ENCODE measurements at places on chromosomes 5 and 9.

- no peak for DNase-seq
Measured at GRCh38 chr9:133251773-133252172, 23.2 kb downstream of the ABO start.

GRCh38 chr9:115862021-115862420 is 291.6 kb upstream of the PAPPA start:
- no peak for DNase-seq

DNA sequence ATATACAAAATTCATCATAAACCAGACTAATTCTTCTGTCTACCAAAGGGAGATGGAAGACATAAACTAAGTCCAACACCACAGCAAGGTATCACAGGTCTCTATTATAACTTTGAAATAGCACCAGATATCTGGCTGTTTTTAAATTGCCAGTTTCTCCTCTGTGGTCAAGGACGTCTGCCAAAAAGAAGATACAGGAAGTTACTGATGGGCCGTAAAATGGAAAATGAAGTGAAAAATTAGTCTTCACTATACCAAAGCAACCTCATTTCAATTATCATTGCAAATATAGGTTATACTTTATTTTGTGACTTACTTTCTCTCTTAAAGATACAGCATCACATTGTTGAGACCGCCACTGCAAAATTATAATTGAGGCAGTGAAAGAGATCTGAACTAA is 225.5 kb downstream of the NDUFS4 start:
- DNase-seq = no peak

DNA sequence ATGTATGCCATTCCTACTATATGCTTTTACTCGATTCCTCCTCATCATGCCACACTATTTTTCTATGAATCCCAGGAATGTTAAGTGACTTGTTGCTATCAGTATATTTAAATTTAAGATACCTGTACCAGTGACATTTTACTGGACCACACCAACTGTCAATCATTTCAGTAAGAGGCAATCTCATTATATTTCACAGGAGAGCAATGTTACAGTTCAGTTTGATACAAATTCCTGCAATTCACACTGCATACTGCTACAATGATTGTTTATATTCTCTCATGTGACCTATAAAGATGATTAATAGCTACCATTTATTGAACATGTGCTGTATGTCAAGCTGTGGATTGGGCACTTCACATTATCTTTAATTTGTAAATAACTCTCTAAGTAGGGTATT is 30.0 kb downstream of the SPEF2 start:
- DNase-seq = no peak

- no peak for DNase-seq
Measured at GRCh38 chr9:126043681-126044080, 282.9 kb upstream of the MVB12B start.

- no peak for DNase-seq
Measured at GRCh38 chr9:134546246-134546731, 95.3 kb upstream of the COL5A1 start.

- no peak for DNase-seq
Measured at GRCh38 chr9:32483343-32483742, 42.7 kb downstream of the RIGI start.

DNA sequence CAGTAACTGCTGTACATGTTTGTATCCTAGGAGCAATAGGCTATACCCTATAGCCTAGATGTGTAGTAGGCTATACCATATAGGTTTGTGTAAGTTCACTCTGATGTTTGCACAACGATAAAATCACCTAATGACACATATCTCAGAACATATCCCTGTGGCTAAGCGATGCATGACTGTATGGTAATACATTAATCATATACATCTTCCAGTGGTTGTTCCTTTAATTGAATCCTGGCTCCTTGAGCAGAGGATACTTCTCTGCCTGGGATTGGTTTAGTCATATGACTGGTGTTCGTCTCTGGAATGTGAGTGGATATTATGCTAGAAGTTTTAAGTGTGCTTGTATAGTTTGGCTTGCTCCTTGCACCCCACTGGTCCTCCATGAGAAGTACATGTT is 425.8 kb downstream of the MAN2A1 start:
- DNase-seq = no peak

DNA sequence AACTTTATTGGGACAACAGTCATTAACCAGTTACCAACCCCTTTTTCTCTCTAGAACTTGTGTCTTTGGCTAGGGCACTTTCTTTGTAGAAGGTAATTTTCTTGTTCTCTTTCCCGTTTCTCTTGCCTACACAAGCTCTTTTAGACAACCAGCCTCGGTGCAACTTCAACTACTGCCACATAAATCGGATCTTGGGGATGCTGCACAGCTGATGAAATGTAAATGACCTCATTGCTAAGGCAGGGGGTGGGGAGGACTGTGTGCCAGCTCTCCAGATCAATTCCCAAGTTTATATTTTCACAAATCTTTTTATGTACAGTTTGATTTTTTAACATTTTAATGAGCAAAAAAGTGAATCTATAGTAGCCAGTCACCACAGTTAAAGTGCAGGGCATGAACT is 157.6 kb downstream of the DENND1A start:
- DNase-seq = no peak

DNA sequence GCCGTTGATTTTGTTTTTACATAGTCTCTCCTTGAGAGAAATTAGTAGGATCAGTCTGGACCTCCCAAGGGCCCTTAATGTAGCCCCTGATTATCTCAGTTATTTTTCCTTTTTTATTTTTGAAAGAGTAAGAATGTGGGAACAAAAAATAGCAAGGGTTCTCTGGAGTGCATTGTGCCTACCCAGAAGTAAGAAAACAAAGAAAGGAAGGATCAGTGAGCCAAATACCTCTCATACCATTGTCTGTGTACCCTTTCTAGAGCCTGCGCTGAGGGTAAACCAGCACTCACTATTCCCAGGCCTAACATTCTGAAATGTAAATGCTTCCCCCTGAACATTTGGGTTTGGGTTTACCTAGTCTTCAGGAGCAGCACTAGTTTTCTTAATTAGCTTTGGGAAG is 213.0 kb upstream of the TARS1 start:
- DNase-seq = no peak

DNA sequence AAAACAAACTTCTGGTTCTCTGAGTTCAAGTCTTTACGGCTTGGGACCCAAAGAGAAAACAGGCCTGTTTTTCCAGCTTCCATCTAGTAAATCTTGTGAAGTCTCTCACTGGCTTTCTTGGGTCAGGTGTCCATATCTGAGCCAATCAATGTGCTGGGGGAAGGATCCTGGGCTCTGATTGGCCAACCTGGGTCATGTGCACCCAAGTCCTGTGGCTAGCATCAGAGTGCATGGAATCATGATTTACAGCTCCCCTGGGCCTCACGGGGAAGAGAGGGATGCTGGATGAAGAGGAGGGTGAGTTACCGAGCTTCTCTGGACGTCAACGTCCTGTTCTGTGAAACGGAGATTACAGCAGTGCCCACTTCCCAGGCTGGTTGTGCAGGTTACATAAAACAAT is 19.4 kb downstream of the CXCL14 start:
- DNase-seq = no peak

GRCh38 chr5:80825786-80826460 is 134.2 kb upstream of the RASGRF2 start:
- DNase-seq = no peak

DNA sequence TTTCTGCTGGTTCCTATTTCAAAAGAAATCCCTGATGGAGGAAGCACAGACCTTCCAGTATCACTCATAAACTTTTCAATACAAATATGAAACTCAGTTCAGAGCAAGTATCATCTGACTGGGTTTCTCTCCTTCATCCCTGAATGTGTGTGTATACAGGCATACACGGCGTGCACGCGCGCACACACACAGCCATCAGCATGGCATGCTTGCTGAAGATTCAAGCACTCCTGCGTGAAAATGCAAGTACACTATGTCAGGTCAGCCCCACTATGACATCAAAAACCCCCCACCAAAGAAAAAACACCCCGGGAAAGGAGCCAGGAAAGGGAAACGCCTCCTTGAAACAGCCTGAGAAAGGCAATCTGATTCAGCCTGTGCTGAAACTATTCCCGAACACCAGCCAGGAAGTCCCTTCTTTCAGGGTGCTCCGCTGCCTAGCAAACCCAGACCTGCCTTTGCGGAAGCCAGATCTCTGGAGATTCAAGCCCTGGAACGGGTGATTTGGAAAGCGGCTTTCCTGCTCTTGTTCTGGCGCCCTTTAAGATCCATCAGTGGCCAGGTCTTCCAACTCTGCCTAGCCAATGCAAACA is 831 bp downstream of the KLHL3 start:
- DNase-seq = peak; percentile 23

DNA sequence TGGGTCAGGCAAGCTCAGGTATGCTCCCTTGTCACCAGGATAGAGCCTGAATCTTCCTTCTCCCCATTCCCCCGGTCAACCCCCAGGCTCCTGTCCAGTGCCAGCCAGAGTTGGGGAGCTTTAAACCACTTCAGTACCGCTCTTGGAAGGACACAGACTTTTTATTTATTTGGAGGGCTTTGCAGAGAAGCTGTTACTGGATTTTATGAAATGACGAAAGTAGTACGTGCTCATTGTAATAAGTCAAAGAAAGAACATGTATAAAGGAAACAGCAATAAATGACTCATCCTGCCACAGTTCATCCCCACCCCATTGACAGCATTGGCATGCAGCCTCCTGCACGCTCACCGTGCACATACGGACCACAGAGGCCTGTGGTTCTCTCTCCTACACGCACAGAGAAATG is 230.3 kb downstream of the AUH start:
- DNase-seq = no peak

DNA sequence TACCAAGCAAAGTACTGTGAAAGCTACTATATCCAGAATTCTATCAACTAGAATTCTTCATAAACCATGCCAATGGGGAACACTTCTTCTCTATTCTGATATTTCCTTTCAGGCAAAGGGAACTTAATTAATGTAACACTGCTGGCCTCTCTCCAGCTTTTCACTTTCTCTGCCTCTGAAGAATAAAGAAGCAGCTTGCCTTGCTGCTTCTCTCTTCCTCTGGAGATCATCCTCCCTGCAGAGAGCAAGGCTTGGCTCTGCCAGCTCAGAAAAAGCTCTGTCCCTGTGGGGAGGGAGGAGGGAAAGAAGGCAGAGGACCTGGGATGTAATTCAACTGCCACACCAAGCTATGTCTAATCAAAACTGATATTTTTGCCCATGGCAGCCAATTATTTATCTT is 6.5 kb downstream of the CTNND2 start:
- no peak for DNase-seq

- DNase-seq = peak; percentile 19
Measured at GRCh38 chr9:2260417-2261306, 245.5 kb downstream of the SMARCA2 start.

GRCh38 chr5:153130296-153130695 is 360.2 kb upstream of the GRIA1 start:
- no peak for DNase-seq

DNA sequence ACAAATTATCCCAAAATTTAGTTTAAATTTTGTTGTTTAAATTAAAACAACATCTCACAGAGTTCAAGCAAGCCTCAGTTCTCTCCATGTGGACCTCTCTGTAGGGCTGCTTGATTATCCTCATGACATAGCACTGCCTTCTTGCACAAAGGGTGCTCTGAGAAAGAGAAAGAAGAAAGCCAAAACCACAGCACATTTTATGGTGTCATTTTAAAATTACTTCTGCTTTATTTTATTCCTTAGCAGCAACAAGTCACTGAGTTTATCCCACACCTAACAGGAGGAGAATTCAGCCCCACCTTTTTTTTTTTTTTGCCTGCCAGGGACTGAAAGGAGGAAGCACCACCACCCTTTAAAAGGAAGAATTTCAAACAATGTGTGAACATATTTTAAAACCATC is 12.8 kb upstream of the KCNV2 start:
- DNase-seq = no peak

DNA sequence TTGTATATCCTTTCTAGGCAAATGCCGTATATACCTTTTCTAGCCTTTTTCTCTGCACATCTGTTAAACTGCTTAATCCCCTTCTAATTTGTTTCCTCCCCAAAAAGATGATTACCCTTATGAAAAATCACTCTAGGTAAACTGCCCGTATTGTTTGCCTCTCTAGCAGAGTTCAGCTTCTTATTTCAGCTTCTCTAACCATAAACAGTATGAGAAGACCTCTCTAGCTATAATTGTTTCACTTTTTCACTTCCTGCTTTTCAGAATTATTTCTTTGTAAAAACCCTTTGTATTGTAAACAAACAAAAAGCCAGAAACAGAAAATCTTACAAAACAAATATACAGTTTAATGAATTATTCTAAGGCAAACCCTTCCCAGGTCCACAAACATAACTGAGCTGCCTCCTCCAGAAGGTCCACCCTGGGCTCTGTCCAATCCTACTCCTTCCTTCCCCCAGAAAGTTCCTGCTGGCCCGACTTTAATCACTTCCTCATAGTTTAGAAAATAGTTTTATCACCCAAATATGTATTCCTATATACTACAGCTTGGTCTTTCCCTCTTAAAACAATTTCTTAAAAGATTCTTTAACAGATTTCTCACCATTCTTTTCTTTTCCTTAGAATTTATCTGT is 158.1 kb downstream of the FGF1 start:
- no peak for DNase-seq

- no peak for DNase-seq
Measured at GRCh38 chr9:7315116-7315515, 484.5 kb downstream of the DMAC1 start.

- DNase-seq = no peak
Measured at GRCh38 chr9:99591770-99592169, 229.9 kb upstream of the NR4A3 start.

DNA sequence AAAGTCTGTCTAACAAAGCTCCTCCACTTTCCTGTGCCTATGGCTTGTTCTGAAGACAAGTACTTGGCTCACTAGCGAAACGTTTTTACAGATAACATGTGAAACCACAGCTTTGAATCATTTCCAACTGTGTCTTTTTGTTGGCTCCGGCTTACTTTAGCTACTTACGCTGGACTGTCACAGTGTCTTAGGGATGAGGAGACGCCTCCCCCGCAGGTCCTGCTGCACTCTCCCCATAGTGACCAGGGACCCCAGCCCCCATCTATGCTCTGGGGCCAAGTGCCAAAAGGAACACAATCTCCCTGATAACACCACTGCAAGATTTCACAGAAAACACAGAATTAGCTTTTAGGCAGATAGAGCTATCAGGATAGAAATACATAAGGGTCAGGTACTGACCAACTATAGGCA is 219.1 kb downstream of the ADAMTS6 start:
- DNase-seq = no peak

DNA sequence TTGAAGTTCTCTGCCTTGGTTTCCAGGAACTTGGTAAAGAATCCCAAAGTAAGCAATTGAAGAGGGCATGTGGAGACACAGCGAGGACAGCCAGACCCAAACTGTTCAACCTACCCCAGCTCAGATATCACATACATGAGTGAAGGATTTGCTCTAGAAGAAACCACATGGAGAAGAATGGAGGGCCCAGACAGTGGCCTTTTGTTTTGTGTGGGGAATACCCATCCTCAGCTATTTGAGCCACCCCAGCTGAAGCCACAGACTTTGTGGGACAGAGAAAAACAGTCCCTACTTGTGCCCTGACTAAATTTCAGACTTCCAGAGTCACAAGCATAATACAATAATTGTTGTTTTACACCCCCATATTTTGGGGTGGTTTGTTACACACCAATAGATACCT is 387.1 kb downstream of the ZSWIM6 start:
- DNase-seq = no peak

- DNase-seq = no peak
Measured at GRCh38 chr5:949815-950560, 57.3 kb downstream of the TRIP13 start.
